ENCODE measurements at places on chromosomes 16 and 17.

DNA sequence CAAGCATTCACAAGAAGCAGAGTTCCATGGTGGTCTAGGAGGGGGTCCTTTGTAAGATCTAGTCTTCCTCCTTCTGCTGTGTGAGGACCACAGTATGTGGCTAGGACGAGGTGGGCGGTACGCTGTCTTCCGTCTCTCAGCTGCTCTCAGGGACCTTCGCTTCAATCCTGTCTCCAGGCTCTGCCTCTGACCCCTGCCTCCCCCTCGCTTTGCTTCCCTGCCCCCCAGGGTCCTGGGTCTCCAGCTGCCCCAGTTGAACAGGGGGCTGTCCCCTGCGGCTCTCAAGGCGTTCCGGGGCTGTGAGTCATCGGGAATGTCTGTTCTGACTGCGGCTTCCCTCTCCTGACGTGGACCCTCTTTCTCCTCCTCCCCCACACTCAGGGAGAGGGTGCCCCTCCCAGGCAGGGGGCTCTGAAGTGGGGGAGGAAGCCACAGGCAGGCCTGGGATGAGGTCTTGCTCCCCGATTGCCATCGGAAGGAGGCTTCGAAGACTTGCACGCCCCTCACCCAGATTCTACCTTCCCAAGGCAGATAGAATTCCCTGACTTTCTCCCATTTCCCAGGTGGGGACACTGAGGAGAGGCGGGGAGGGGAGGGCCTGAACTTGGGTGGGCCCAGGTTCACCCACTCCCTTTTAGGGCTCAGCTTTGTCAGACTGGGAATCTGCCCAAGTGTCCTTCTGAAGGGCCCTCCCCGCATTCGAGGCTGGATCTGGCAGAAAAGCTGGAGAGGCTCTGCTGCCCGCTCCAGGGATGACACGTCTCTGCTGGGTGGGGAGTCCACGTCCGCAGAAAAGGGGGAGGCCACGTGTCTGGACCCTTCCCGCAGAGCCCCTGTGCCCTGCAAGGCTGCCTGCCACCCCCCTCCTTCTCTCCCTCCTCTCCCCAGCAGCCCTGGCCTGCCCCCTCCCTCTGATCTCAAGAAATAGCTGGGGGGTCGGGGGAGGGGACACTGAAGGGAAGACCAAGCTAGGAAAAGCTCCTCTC, 9.1 kb upstream of the COL1A1 start:
- no peak for DNase-seq

DNA sequence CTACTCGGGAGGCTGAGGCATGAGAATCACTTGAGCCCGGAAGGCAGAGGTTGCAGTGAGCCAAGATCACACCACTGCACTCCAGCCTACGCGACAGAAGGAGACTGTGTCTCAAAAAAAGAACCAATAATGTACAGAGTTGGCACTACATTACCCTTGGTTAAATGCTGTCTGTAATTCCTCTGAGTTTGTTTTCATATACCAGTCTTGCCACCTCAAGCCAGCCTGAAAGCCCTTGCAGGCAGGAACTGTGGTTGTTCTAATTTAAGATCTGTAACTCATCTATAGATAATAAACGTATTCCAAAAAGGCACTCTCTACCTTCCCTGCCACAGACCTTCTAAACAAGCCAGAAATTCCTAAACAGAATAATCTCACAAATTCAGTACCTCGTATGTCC, 4.3 kb upstream of the KANSL1 start:
- no peak for DNase-seq

DNA sequence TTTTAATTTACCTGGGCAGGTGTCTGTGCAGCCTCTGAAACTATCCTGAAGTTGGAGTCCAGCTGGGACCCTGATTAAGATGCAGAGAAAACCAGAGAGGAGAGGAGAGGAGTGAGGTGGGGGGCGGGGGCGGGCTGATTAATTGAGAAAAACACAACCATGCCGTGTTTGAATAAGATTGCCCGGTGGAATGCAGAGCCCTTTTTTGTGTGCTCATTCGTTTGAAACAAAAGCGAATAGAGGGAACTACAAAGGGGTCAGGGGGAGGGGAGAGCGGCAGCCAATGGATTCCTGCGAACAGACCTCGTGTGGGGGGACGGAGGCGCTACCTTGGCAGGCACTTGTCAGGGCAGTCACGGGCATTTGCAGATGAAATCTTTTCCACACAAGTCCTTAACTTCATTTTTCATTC, 355.8 kb downstream of the SOX9 start:
- no peak for DNase-seq

- no peak for DNase-seq
Measured at GRCh38 chr17:3959921-3960601, 4.2 kb downstream of the ATP2A3 start.

GRCh38 chr17:81917565-81918332, at the start of gene SIRT7:
TSS of gene SIRT7 (minus strand) at chr17:81918176. CDS start at chr17:81918131, 45 bp downstream.
- peak; percentile 89 for DNase-seq

DNA sequence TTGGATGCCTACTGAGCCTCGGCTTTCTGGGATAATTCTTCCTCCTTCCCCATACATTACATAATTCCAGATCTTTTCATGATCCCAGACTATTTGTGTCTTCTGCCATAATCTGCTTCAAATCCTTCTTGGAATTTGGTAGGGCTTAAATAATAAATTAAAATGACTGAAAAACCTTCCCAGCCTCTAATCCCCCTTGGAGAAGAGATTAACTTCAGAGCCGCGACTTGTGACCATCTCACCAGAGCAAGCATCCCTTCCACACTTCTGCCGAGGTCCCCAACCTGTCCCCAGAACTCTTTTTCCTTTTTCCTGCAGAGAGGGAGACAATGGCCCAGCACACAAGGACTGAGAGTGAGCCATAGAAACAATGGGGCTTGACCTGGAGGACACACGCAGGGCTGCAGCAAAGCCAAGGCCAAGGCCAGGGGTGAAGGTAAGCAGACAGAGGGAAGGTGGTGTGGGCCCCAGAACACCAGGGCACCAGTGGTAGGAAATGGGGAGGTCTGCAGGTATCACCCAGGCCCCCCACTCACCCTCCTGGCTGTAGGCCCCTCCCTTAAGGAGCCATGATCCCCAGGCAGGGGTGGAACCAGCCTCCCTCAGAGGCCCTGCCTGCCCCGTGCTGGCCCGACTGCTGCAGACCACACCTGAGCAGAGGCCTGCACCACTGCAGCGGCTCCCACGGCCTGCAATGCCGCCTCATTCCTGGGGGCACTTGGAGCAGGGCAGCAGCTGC, 9.6 kb upstream of the BCAR1 start:
- no peak for DNase-seq
